ENCODE measurements at places on chromosomes 13 and 19.

DNA sequence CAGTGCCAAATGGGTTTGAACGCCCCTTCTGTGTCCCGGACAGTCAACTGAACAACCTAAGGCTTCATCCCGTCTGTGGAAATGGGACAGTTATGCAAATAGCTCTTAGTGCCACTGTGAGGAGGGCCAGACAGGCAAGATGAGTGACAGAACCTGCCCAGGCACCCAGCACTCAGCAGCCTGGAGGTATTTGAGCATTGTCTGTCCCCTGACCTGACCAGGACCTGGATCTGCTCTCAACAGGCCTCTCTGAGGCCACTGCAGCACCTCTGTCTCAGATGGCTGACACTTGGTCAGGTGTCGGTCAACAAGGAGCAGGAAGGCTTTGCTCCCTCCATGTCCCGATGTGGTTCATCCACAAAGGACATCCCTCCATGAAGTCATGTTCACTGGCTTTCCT, 67.9 kb downstream of the CCDC70 start:
- DNase-seq: no peak

DNA sequence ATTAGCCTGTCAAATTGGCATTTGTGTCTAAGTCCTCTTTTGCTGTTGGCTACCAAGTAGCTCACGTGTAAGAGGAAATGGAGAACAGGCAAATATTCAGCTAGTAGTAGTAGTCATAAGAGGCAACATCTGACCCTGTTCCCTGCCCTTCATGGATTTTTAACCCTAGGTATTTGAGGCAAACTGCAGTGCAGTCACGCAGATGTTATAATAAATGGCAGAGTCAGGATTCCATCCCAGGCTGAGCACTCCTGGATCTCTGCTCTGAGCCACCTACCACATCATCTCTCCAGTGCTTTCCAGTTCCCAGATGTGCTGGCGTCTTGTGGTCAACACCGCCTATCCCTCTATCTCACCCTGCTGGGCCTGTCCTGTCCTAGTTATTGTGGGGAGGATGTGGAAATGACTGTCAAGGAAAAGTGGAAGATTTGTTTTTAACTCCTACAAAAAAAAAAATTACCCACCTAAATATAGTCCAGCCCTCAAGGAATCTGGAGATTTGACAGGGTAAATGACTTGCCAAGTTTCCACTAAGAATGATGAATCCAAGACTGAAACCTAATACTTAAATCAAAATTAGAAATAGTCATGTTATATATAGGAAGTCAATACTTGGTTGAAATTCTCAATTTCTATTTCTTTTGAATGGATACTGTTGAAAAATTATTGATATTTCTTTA, 322.9 kb downstream of the GPC6 start:
- no peak for DNase-seq

GRCh38 chr19:56141417-56141993, 418 bp downstream of the ZNF444 start:
- no peak for DNase-seq

GRCh38 chr13:46606970-46607369, 54.0 kb downstream of the LRCH1 start:
- DNase-seq: no peak

GRCh38 chr13:63704521-63704920, 2288.9 kb upstream of the PCDH20 start:
- no peak for DNase-seq

DNA sequence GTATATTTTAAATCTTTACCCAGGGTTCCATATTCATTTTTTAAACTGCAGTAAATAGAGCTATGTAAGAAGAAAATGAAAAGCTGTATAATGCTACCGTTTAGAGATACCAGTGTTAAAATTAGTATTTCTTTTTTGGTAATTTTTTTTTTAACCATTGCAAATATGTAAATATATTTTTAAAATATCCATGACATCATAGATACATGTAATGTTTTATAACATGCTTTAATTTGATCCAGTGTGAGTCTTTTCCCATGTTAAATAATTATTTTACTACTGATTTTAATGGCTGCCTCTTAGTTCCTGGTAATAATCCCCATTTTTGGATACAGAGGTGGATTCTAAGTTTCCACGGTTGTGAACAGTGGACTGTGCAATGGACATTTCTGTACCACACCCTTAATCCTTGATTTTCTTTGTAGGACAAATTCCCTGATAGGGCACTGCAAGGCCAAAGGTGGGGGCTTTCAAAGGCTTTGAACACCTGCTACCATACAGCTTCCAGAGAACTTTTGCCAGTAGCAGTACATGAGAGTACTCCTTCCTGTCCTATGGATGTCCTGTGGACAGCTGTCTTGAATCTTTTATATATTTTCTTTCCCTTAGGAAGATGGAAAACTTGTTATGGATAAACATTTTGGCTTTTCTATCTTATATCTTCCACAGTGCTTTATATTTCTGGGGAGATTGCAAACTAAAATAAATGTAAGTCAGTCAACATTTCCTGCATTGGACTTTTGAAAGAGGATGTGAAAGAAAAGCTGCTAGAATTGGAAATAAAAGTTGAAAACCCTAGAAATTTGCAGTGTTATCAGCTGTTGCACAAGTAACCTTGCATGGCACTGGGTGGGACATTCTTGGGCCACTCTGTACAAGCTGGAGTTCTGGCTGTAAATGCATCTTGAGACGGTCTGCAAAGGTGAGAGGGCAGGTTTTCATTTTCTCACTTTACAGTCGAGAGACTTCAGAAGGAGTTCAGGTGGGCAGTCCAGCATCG, 46.8 kb downstream of the ARHGEF7 start:
- no peak for DNase-seq

Data from stimulated activated CD4-positive, alpha-beta T cell treated with anti-CD3 and anti-CD28 coated beads, Interleukin-1b, Interleukin-23, amount 100 ng/mL, for 48 hours (primary cell).